ENCODE measurements at places on chromosomes 2 and 18. TPM values are rescaled to one million over a fixed set of nuclear protein-coding genes. Genes with fewer than 3 reads are reported as not detected.

GRCh38 chr2:84882775-84883550 is 2.1 kb upstream of the TRABD2A start:
- no peak for DNase-seq

DNA sequence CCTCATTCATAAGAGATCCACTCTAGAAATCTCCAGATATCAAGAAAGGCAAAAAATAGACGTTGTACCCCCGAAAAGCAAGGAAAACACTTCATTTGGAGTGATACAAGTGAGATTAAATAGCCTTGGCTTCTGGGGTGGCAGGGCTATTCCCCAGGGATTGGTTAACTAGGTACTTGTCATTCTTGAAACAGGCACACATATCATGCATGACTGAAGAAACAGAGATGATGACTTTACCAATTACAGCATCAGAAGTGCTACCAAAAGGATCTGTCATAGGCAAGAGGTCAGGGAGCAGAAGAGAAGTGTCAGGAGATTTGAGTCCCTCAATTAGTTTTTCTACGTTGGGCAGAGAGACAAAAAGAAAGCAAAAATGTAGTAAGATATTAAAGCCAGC is 45.2 kb upstream of the NFU1 start:
- no peak for DNase-seq

KLHL29 gene
- 2.2 TPM for total RNA-seq

DNA sequence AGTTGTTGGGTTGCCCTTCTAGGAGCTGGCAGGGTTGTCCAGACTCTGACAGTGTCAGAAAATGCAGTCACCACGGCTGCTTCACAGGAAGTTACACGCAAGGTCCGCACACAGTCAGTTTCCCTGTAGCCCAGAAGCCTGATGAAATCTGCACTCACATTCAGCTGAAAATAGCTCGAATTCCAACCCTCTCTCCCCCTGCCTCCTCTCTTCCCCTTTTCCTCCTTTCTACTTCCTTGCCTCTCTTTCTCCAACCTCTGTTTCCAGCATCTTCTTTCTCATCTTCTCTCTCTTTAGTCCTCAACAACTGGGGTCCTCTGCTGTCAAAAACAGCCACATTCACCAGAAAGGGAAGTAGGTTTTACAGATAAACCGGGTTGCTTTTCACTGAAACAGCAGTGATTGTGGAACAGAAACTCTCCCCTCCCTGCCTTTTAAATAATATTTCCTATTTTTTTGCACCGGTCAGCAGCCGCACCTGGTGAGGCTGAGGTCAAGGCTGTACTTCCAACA is 69.3 kb downstream of the BCL11A start:
- no peak for DNase-seq

- DNase-seq, result no peak
Observed at GRCh38 chr2:25561136-25561850, 112.1 kb downstream of the DTNB start.

DNA sequence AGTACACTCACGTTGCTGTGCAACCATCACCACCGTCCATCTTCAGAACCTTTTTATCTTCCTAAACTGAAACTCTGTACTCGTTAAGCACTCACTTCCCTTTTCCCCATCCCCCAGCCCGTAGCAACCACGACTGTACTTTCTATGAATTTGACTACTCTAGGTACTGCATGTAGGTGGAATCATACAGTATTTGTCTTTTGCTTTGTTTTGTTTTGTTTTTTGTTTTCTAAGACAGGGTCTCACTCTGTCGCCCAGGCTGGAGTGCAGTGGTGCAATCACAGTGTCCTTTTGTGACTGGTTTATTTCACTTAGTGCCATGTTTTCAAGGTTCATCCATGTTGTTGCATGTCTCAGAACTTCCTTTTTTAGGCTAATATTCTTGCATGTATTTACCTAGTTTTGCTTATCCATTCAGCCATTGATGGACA is 7.0 kb upstream of the TYMS start:
- no peak for DNase-seq

- no peak for DNase-seq
Observed at GRCh38 chr2:31944828-31945571, 65.8 kb downstream of the MEMO1 start.

DNA sequence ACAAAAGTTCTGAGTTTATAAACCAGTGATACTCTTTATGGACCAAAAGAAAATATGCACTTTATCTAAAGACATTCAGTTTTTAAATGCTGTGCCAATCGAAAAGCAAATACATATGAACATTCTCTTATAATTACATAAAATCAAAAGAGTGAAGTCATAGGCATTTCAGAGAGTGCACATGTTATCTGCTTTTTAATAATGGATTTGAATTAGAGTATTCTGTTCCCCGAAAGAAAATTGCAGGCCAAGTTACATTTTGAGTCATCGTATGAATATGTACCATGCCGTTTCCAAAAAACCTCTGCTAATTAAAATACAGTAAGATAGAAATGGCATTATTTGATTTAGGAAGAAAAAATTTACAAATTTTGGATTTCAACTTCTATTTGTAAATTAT is 565.7 kb downstream of the ZEB2 start:
- no peak for DNase-seq

MLPH gene
- not detected for total RNA-seq

C2orf66 gene
- under 0.01 TPM for total RNA-seq

CENPO gene
- total RNA-seq, result 9.2 TPM

CNDP1 gene
- total RNA-seq, result not detected

DNA sequence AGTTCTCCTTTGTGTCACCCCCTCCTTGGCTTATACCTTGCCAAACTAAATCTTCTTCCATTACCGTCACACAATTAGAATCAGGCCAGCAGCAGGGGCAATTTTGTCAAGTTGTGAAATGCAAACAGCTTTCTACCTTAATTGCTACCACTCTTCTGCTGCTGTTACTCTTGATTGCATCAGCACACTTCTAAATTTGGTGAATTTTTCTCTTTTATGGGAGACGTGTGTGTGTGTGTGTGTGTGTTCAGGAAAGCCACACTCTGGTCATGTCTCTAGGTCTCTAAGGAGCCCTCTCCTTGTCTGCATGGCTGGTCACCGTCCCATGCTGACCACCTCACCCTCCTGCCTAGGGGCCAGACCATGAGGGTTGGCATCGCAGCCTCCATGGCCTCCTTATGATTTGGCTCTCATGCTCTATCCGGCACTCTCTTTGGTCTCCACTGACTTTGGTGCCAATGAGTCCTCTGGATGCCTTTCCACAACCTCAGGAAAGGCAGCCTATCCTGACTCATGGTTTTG is 87.7 kb downstream of the GATA6 start:
- no peak for DNase-seq

MOB4 gene
- total RNA-seq, result 28.2 TPM

DNA sequence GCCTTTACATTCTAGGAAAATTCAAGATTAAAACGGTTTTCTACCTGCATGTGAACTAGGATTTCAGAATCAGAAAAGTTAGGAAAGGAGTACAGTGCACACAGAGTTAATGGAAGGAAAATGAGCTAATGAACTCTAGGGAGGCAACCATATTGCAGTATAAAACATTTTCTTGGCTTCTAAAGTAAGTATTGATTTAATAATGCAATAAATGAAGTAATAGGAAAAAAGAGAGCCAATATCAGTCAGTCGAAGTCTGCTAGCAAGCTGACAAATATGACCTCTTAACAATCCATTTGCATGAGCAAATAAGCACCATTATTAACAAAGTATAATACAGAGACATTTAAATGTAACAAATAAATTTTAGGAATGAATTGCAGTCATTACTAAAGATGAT is 80.2 kb upstream of the COL3A1 start:
- DNase-seq, result no peak

CHRNG gene
- not detected for total RNA-seq

DNA sequence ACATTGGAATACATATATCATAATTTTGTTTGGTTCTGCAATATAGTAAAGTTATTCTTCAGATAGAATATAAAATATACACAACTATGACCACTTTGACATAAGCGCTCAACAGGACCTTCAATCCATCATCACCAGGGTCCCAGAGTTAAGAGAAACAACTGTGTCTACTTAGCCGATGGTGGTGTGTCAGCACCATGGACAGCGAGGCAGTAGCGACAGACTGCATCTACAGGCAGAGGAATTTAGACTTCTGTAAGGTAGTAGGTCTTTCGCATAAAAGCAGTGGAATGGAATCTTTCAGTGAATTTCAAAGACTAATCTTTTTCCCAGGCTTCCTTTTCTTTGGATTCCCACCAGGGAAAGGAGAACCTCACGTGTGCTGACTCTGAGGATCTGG is 20.5 kb upstream of the LRPPRC start:
- DNase-seq, result peak; percentile 30

IL1F10 gene
- total RNA-seq, result not detected

GRCh38 chr2:55965966-55966365 is 42.4 kb upstream of the EFEMP1 start:
- DNase-seq, result peak; percentile 98

FHL2 gene
- total RNA-seq, result 33.0 TPM

DNA sequence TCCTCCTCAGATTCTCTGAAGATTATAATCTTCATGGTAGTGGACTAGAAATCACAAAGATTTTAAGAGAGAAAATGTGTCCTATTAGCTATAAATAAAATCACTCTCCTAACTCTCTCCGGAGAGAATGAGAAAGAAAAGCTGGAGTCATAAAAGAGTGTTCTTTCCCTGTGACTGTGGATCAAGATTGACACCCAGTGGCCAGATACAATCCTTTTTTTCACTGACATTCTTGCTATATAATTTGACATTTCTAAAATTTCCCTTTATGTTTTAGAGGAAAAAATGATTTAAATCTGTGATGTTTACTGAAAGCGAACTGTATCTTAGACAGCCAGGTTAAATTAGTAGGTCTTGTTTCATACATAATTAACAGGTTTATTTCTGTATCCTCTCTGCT is 35.4 kb upstream of the LRP2 start:
- DNase-seq, result no peak

- DNase-seq, result peak; percentile 76
Observed at GRCh38 chr2:38377050-38377828, at the start of gene ATL2. Gene ATL2 (minus strand): TSS chr2:38377273. CDS start chr2:38377260, 13 bp downstream.

DNA sequence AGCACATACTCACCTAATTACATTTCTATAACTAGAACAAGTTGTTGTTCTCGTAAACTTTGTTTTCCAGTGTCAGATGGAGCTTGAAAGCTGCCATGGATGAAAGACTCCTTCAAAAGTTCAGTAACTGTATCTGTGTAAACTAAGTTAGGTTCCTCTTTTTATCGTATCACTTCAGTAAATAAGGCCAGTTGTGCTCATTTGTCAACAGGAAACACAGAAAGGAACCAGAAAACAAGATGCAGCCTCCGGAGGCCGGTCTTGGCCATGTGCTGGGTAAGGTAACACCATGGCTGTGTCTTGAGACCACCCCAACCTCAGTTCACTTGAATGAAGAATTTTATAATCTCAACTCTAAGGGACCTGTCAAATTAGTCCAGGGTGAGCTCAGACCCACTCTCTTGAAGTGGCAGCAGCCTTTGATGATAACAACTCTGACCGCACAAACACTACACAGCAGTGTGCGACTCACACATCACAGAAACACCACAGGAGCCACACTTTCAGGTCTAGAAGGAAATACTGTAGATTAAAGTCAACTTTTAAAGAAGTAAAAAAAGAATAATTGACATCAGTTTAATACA is 213.8 kb downstream of the AFF3 start:
- no peak for DNase-seq

LRP2 gene
- total RNA-seq, result under 0.01 TPM

DNAH6 gene
- total RNA-seq, result under 0.01 TPM

GRCh38 chr2:61763605-61764034 is 90.2 kb downstream of the FAM161A start:
- peak; percentile 81 for DNase-seq

DNA sequence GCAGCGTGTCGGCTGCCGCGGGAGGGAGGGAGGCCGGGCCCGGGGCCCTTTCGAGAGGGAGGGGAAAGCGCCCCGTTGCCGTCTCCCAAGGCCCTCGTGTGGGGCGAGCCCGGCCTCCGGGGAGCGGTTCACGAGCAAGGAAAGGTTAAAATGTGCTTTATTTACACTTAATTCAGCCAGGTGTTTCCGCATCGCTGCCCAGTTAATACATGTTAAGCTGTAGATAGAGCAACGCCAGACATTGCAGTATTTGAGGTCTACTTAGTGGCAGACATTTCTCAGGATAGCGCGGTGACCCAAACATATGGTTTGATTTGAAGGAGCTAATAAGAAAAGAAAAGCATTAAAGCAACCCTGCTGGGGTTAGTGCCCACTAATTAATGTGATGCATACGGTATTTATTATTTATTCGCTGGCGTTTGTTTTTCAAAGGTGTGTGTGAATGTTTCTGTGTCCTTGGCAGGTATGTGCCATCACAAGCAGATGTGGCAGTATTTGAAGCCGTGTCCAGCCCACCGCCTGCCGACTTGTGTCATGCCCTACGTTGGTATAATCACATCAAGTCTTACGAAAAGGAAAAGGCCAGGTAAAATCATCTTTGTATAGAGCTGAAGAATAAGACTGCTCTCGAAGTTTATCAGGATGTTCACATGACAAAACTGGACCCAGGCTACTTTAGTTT is 571 bp downstream of the EEF1B2 start:
- peak; percentile 68 for DNase-seq

- no peak for DNase-seq
Observed at GRCh38 chr2:210623506-210623905, 67.1 kb downstream of the CPS1 start.

DNA sequence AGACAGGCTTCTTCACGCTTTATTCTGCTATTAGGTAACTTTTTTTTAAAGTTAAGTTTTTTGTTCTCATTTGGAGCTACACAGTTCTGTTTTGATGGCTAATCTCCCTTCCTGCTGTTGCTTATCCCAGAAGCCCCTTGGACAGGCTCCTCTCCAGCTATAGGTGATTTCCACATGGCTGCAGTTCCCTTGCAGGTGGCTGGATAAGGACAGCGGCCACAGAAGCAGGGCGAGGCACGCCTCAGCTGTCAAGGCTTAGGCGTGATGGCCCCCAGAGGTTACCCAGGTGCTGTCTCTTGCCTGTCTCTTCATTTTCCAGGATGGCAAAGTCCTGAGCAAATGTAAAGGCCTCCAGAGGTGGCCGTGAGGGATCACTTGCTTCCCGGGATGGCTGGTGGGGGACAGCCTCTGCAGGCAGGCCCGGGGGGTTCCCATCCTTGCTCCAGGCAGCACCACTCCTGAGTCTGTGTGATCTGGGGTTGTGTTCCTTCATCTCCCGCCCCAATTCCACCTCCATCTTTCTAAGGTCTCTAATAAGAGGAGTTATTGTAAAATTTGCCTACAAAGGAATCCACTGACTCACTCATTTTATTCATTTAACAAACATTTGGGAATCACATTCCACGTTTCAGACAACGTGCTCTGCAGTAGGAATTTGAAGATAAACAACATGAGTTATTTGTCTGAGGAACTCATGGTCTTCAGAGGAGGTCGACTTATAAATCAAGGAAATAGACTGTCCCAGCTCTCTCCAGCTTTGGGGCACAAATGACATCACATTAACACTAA is 53.4 kb downstream of the NAPG start:
- DNase-seq, result no peak

FLACC1 gene
- 0.13 TPM for total RNA-seq

- no peak for DNase-seq
Observed at GRCh38 chr2:68295516-68295915, 24.2 kb downstream of the CNRIP1 start.

- no peak for DNase-seq
Observed at GRCh38 chr2:168155046-168155445, 92.3 kb downstream of the STK39 start.

- DNase-seq, result no peak
Observed at GRCh38 chr18:27778441-27778840, 398.5 kb downstream of the CDH2 start.

GRCh38 chr18:51196118-51196810 is 1.2 kb downstream of the MEX3C start:
- peak; percentile 19 for DNase-seq

C2orf80 gene
- not detected for total RNA-seq
